ENCODE measurements at places on chromosomes 5 and 9.

DNA sequence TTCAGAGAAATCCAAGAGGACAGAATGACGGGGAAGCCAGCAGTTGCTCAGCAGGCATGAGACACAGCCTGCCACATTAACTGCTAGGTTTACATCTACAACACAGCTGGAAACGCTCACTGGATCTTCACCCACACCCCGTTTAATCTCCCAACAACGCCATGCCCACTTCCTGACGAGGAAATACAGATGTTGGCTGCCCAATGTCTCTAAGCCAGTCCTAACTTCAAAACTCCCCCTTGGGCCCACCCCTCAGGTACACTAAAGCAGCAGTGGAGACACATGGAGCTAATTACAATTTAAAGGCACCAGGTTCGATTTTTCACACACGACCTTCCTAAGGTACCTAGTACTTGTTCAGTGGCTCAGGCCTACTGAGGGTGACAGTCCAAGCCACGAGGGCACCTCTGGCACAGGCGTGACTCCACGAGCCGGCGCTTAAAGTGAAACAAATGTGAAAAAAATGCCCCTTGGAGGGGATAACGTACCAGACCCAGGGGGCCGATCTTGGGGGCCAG lies 904 bp downstream of the RPL12 start:
- DNase-seq = no peak

DNA sequence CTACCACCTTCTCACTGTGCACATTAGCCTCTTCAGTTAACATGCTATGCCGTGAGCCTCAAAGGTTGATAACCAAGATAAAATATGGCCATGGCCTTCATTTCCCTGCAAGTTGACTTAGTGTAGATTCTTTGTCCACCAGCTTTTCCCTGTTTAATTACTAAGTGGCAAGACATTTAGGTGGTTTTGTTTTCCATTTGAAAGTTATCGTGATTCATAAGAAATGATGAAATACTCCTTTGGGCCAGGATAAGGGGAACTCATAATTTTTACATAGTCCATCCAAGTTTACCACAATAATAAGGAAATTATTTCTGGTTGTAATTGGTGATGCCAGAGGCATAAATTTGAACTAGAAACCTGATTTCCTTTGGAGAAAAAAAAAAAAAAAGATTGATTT lies 609.6 kb downstream of the TAF11L14 start:
- no peak for DNase-seq

- no peak for DNase-seq
Observed at GRCh38 chr5:19002111-19002510, 985.9 kb downstream of the CDH18 start.

- no peak for DNase-seq
Observed at GRCh38 chr5:113056988-113057387, 80.4 kb downstream of the DCP2 start.

DNA sequence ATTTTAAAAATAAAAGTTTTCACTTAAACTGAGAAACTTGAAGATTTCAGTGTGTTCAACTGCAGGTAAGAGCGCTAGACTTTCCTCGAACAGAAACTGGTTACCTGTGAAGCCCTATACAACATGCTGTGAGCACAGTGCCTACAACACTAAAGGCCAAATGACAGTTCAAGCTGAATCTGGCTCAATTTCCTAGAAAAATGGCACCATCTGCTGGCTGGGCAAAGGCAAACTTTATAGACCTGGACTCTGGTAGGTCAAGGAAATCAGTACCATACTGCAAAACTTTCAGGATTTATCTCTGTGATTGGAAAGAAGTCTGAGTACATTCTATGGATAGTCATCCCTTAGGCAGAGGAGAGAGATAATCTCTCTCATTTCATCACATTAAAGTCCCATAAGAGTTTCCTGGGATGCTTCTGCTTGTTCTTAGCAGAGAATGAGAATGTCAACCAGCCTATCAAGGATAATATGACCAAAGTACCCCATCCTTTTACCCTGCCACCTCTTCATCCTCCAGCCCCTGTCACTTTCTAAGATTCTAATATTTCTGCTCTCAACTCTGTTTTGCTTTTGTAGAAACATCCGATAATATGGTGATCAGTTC lies 31.8 kb upstream of the FOXB2 start:
- no peak for DNase-seq

- no peak for DNase-seq
Observed at GRCh38 chr5:56538580-56538979, 276.8 kb upstream of the MAP3K1 start.

DNA sequence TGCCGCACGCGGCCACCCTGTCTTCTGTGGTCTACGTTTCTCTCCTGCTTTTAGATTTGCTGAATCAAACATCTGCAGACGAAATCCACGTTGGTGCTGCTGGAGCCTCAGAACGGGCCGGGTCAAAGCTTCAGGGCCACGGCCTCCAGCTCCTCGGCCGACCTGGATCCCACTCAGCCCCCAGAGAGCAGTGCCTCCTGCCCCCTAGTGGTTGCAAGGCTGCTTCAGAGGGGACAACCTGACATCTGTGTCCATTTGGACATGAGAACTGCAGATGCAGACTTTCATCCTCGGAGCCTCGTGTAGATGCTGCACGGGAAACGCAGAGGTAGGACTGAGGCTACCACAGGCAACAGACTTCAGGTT lies 23.0 kb upstream of the SLC6A3 start:
- no peak for DNase-seq

- DNase-seq = no peak
Observed at GRCh38 chr5:17156463-17156862, 61.0 kb upstream of the BASP1 start.

GRCh38 chr5:36691696-36692371 lies 85.4 kb downstream of the SLC1A3 start:
- no peak for DNase-seq

DNA sequence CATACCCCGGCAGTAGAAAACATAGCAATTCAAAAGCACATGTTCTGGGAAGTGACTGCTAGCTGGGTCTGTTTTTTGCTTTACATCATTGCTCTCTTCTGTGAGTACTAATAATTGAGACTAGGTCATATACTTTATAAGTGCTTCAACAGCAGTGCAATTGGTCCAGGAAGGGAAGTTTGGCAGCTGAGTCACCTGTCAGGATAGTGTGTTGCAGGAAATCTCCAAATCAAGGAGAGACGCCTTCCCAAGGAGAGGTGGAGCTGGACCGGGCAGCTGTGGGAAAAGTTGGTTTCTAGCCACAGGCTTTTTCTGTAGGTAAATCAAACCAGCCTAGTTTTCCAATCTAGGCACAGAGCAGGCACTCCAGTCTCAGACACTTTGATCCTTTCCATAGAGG lies 330.1 kb downstream of the ENC1 start:
- no peak for DNase-seq

- DNase-seq = no peak
Observed at GRCh38 chr5:89712134-89712700, 697.3 kb downstream of the CETN3 start.

- no peak for DNase-seq
Observed at GRCh38 chr9:79196606-79197005, 375.2 kb upstream of the TLE4 start.

DNA sequence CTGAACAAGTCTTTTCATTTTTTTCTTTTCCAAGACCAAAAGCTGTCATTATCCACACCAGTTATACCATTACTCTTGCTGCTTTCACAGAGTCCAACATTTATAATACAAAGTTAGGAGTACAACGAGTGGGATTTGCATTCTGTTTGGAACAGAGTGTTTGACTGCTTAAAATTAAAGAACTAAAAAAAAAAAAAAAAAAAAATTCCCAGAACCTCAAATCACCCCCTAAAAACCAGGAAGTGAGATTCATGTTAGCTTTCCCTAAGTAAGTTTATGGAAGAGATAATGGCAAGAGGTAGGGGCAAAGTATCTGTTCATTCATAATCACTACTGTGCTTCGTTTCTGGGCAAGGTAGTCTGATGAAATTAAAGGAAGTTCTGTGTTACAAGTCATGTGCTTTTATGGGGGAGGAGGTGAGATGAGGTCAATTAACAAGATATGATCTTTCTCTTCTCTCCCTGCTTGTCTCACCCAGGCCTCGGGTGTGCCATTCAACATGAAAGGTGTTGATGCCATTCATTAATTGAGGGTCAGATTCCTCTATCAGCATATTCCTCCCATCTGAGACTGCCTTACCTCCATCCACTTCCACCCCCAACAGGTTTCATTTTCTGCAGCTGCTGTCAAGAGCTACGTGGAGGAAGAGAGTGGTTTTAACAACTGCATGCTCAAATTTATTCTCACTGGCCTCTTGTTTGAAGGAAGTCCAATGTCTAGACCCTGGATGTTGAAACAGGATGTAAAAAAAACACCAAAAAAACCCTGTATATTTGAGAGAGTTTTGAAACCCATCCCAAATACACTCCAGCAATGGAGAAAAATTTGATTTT lies 58.1 kb downstream of the MARCHF3 start:
- no peak for DNase-seq

DNA sequence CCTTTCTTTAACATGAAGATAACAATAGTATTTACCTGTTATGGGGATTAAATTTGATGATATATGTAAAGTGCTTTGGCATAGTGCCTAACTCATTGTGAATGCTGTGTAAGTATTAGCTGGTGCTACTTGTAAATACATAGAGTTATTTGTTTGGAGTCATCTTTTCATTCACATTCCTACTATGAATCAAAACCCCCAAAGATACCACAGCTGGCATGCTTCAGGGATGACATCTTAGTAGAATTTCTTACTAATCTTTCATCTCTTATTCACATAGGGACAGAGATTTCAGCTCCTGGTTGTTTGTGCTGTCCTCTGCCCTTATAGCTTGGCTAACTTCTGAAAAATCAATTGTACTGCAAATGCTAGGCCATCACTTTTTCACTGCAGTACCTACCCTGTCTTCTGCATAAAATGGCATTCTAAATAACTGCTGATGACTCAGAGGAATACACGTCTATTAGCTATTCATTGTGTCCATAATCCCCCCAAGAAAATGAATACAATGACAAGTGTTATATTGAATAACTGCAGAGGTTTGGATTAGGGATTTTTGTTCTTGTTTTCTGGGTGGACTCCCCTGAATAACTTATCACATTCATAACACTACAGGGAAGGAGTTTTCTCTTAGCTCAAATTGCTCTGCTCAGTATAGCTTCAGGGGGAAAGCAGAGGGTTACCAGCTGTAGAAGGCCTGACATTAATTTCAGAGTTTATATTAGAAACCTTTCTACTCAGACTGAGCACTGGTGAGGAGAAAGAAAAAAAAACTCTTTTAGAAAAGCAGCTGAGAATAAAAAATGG lies 192.2 kb upstream of the C9orf72 start:
- DNase-seq = no peak

- DNase-seq = no peak
Observed at GRCh38 chr5:127176769-127177168, 103.5 kb upstream of the C5orf63 start.

DNA sequence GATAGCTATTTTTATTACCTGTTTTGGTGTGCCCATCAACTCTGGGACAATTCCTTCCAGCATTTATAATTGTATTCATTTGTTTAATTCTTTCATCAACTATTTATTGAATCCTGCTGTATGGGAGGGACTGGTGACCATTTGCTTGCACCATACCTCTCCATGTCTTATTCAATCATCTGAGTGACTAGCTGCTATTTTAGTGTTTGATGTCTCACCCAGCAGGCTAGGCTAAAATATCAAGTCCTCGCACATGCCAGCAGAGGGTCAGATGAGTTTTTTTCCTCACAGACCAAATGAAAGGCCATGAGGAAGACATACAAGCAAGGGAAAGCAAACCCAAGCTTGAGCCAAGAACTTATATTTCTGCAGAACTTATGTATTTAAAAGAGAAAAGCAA lies 63.9 kb downstream of the CETN3 start:
- no peak for DNase-seq

DNA sequence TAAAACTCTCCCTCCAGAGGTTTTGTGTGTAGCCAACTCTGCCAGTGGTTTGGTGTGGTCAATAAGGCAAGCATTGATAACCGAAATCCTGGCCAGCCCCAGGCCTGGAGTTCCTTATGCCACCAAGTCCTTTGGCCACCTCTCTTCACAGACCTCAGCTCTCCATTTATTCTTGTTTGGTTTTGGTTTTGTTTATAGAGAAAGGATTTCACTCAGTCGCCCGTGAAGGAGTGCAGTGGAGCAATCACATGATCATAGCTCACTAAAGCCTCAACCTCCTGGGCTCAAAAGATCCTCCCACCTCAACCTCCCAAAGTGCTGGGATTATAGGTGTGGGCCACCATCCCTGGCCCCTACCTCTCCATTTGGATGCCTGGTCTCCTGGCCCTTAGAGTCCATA lies 55.4 kb upstream of the PPARGC1B start:
- DNase-seq = no peak

DNA sequence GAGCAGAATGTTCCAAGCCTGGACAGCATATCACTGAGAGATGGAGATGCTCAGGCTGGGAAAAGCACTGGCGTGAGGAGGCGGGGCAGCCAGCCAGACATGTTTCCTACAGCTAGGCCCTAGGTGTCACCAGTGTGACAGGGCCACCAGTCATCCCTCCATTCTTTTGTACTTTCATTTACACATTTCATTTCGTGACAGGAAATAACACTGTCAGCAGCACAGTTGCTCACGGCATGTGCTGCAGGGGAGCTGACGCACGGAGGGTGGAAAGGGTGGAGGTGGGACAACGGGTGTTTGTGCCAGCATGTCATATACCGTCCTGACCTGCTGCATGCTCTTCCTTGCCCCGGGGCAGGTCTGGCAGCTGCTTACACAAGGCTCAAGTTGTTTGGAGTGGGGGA lies 14.8 kb upstream of the CEMIP2 start:
- DNase-seq = no peak

DNA sequence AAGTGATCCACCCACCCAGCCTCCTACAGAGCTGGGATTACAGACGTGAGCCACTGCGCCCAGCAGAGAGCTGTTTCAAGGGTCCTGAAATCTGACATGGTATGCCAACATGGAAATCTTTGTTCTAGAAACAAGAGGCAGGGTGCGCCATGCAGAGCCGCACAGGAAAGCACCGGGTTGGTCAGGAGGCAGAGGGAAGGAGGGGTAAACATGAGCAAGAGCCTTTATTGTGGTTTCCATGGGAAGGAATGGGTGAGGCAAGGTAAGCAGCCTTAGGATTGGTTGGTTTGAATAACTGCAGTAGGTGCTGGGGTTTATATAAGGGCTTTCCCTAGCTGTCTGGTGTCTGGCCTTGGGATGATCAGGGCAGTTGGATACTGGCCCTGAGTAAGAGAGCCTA lies 5.5 kb upstream of the EXOSC2 start:
- no peak for DNase-seq

- DNase-seq = no peak
Observed at GRCh38 chr9:105313238-105313637, 68.8 kb downstream of the SLC44A1 start.

GRCh38 chr5:142892021-142892420 lies 121.8 kb downstream of the ARHGAP26 start:
- no peak for DNase-seq

- DNase-seq = no peak
Observed at GRCh38 chr5:97172227-97172626, 10.8 kb downstream of the RIOK2 start.

DNA sequence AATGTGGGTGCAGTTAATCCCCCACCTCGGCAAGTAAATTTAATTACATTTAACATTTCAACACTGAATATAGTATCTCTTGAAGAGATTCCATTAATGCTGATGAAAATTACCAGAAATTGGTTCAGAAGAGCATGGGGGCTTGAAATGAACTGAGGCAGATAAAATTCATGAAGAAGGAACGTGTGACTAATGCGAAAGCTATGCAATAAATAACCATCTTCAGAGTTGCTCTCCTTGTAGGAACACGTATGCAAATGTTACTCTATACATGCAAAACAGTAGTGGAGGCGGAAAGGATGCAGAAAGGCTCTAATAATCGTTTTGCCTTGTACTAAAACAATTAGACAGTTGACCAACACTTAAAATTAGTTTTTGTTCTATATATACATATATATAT lies 320.2 kb downstream of the CTNND2 start:
- DNase-seq = peak; percentile 62

- no peak for DNase-seq
Observed at GRCh38 chr5:137734962-137735554, 831 bp downstream of the KLHL3 start.

Measured in SK-N-MC (cell line).